ENCODE measurements at places on chromosomes 11 and 22. TPM values are rescaled to one million over a fixed set of nuclear protein-coding genes. Genes with fewer than 3 reads are reported as not detected.
A peak's percentile ranks its signal among the peaks of the same experiment; 100 is the strongest.

- no peak for DNase-seq
- H3K27ac ChIP-seq = no peak overlapping the region
- H3K36me3 ChIP-seq = peaks cover 24% of the 10 kb centered on the region
- peaks cover 13% of the 10 kb centered on the region for H3K4me1 ChIP-seq
Measured at GRCh38 chr11:9718147-9718546, 54.3 kb downstream of the SWAP70 start.

GRCh38 chr11:2258501-2259465, 11.6 kb downstream of the ASCL2 start:
- no peak overlapping the region for H3K4me3 ChIP-seq
- no peaks in the 10 kb centered on the region for H3K4me1 ChIP-seq
- no peak overlapping the region for H3K27ac ChIP-seq
- H3K27me3 ChIP-seq = no peaks in the 10 kb centered on the region

DNA sequence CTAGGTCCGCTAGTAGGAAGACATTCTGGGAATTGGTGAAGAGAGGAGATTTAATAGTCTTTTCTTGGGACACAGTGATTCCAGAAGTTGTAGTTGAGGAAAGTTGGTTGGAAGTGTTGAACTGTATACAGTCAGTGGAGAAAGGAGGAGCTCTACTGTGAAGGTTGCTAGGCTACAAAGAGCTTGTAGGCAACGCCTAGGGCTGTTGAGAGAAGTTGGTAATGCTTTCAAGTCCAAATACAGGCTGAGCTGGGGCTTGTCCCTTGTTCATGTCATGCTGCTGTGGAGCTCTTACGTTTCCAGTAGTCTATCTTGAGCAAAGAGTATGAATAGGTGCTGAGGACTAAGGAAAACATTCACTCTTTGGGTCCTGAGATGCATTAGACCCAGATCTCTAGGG, 1.1 kb downstream of the TBCEL start:
- H3K27ac ChIP-seq = peak overlapping the region; percentile 61
- peaks cover 21% of the 10 kb centered on the region for H3K4me1 ChIP-seq
- peaks cover 2% of the 10 kb centered on the region for H3K27me3 ChIP-seq

GRCh38 chr22:21966643-21967516, 14.2 kb upstream of the PPM1F start:
- no peaks in the 10 kb centered on the region for H3K4me1 ChIP-seq
- DNase-seq = no peak
- H3K4me3 ChIP-seq = no peak overlapping the region
- no peak overlapping the region for H3K27ac ChIP-seq
- peaks cover 16% of the 10 kb centered on the region for H3K36me3 ChIP-seq

GRCh38 chr11:72969894-72970335, 155.7 kb downstream of the ATG16L2 start:
- peak overlapping the region; percentile 87 for H3K27ac ChIP-seq
- H3K27me3 ChIP-seq = no peaks in the 10 kb centered on the region
- DNase-seq = no peak
- H3K36me3 ChIP-seq = peaks cover 50% of the 10 kb centered on the region
- H3K4me1 ChIP-seq = peaks cover 65% of the 10 kb centered on the region

GRCh38 chr11:44596525-44597276, 31.2 kb downstream of the CD82 start:
- peaks cover 4% of the 10 kb centered on the region for H3K36me3 ChIP-seq
- H3K4me3 ChIP-seq = peak overlapping the region; percentile 43
- H3K27ac ChIP-seq = peak overlapping the region; percentile 92

DNA sequence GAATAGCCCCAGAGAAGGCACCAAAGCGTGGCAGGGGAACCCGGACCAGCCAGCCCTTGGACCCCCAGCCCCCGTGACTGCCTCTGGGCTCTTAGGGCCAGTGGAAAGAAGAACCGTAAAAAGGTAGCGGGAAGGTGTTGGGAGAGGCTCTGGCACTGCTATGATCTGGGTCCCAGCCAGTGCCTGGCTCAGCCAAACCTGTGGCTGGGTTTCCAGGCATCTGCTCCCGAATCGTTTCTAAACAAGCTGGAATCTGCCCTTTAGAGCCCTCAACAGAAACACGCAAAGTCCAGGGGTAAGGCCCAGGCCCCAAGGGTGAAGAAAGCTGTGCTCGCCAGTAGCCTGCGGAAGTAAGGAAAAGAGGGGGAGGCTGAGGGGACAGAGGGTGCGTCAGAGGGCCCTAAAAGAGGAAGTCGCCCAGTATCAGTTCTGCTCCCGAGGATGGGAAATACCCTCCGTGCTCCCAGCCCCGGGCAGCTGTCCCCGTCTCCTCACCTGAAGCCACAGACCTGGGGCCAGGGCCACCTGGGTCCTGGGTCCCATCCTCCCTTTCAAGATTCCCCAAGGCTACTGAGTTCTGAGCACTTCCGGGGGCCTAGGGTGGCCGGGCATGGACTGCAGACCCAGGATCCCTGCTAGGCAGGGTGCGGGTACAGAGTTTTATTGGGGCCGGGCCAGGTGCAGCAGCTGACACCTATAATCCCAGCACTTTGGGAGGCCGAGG, 24.7 kb downstream of the IL10RA start:
- DNase-seq = no peak
- peak overlapping the region; percentile 83 for H3K27ac ChIP-seq
- H3K36me3 ChIP-seq = peaks cover 20% of the 10 kb centered on the region
- peaks cover 99% of the 10 kb centered on the region for H3K4me1 ChIP-seq
- H3K4me3 ChIP-seq = no peak overlapping the region

The SCUBE2 gene
- total RNA-seq = not detected

The ROBO4 gene
- not detected for total RNA-seq

The ELFN2 gene
- 0.07 TPM for total RNA-seq

Measured in activated CD8-positive, alpha-beta memory T cell treated with anti-CD3 and anti-CD28 coated beads, Interleukin-2, amount 10 ng/mL, durations not matched to agents 7 days and 5 days (primary cell).